ENCODE measurements at places on chromosomes 4 and X.

DNA sequence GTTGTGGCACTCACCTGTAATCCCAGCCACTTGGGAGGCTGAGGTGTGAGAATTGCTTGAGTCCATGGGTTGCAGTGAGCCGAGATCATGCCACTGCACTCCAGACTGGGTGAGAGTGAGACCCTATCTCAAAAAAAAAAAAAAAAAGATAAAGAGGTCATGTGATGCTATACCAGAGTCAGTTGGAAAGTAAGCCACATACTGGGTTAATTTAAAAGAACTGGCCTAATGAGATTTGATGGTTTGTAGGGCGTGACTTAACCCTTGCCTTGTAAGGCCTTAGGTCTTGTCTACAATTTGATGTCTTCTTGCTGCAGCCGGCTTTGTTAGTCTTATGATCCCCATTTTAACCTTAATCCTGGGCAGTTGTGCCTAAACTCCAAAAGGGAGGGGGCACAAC, 5.2 kb downstream of the MGST2 start:
- DNase-seq: no peak

DNA sequence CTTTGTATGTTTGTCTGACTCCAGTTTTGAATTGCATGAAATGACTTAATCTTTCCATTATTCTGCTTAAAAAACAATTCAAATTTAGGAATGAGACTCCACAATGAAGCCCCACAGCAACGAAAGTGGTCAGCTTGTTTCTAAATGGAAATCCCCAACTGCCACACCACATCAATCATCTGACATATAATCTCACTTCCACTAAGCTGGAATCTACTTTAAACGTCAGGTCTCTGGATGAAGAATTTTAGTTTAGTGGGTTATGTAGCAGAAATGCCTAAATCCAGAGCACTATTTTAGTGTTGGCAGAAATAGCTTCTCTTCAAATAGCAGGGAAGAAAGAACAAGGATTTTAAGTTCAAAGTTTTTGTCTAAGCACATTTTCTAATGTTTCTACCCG, 1.7 kb upstream of the BMP2K start:
- DNase-seq: no peak

GRCh38 chr4:76342191-76342590, 35.7 kb downstream of the STBD1 start:
- no peak for DNase-seq

DNA sequence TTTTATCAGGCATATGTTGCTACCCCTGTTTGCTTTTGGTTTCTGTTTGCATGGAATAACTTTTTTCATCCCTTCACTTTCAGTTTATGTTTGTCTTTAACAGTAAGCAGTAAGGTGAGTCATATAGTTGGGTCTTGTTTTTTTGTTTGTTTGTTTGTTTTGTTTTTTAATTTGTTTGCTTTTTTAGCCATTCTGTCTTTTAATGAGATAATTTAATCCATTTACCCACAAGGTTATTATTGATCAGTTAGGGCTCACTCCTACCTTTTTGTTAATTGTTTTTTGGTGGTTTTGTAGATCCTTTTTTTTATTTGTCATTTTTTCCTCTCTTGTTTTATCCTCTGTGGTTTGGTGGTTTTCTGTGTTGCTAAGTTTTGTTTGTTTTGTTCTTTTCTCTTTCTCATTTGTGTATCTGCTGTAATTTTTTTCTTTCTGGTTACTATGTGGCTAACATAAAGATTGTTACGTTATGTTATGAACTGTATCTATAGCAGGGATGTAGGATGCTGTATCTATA, 379.5 kb upstream of the MAD2L1 start:
- DNase-seq: no peak

- no peak for DNase-seq
These were observed 80.0 kb upstream of the DDX60 start for GRCh38 chr4:168398589-168398988.

- DNase-seq: no peak
These were observed 5.1 kb downstream of the UPRT start for GRCh38 chrX:75278991-75279390.

- no peak for DNase-seq
These were observed 412.0 kb upstream of the NR3C2 start for GRCh38 chr4:148854203-148854602.

GRCh38 chrX:13026877-13027652, 17.4 kb downstream of the FAM9C start:
- no peak for DNase-seq

DNA sequence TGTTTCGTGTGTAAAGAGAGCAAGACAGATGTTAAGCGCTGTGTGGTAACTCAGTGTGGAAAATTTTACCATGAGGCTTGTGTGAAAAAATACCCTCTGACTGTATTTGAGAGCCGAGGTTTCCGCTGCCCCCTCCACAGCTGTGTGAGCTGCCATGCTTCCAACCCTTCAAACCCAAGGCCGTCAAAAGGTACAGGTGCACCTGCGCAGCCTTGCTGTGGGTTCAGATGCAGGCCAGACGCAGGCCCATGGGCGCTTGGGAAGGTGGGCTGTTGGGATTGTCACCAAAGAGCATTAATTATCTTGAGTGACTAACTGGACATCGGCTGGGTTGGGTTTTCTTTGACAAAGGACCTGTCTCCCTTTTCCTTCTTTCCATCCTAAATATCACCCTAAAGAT, 55.4 kb downstream of the NELFA start:
- no peak for DNase-seq

GRCh38 chr4:156971676-156972378, at the start of gene PDGFC:
PDGFC (minus strand) TSS chr4:156971799; CDS start chr4:156970903, 896 bp downstream.
- no peak for DNase-seq

DNA sequence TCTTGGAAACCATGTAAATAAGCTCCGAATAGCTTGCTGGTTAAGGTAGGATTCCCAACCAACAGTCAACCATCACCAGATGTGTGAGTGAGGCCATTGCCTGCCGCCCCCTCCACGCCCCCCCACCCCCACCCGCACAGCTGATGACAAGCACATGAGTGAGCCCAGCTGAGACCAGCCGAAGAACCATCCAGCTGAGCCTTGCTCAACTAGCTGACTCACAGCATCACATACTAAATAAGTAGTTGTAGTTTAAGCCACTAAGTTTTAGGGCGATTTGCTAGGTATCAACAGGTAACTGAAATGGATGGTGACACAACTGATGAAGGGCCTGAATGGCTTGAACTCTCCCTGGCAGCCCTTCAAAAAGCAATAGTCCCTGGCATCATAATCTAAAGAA, 1.6 kb upstream of the CCDC149 start:
- no peak for DNase-seq

GRCh38 chr4:185343726-185344581, 51.8 kb downstream of the LRP2BP start:
- no peak for DNase-seq

GRCh38 chr4:71141125-71141524, 147.7 kb downstream of the DCK start:
- DNase-seq: no peak

GRCh38 chr4:109113521-109113920, 188.9 kb downstream of the COL25A1 start:
- DNase-seq: no peak

- no peak for DNase-seq
These were observed 54.2 kb downstream of the ENOX2 start for GRCh38 chrX:130848763-130849162.

- DNase-seq: no peak
These were observed 34.6 kb downstream of the CPLX1 start for GRCh38 chr4:791252-791897.

- no peak for DNase-seq
These were observed 11.7 kb upstream of the SHOX start for GRCh38 chrX:618761-619450.

DNA sequence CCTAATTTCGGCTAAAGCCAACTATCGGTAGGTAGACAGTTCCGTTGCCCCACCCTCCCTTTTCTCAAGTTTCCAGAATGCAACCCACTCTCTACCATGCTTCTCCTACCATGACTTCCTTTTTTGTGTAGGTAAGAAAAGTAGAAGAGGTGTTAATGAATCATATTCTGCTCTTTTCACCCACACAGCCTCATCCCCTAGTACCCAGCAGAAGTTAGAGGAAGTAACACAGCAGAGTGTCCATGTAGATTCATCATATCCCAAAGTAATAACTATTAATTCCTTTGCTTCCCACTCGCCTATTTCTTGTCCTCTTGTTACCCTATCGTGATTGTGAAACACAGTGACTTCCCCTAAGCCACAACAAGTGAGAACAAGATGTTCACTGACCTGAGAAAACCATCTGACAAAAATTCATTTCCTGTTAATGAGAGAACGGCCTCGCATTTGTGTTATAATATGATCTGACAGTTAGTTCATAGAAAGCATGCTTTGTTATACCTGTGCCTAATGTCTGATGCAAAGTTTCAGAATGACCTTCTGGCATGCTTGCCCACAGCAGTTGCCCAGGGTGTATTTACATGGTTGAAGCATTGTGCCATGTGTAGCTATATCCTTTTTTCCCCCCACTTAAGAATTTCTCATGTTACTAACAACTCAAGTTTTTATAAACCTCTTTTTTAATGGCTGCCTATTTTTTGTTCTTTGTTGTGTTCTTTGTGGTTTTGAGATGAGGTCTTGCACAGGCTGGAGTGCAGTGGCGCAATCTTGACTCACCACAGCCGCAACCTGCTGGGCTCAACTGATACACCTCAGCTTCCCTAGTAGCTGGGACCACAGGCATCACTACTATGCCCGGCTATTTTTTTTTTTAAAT, 185.6 kb downstream of the RAP1GDS1 start:
- DNase-seq: peak; percentile 47

DNA sequence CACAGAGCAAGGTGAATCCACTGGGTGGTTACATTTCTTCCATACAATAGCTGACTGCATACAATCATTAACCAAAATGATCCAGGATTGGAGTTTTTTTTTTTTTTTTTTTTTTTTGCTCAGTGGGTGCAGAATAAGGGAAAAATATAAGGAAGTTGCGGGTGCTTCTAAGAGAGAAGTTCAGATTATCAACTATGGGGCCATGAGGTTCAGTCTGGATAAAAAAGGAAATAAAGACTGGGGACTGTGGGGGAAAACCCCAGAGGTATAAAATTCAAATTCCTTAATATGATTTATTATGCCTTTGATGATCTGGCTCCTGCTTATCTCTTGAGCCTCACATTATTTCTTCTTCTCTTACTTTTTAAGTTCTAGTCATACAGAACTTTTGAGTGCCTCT, 5.9 kb upstream of the EIF1AX start:
- no peak for DNase-seq

DNA sequence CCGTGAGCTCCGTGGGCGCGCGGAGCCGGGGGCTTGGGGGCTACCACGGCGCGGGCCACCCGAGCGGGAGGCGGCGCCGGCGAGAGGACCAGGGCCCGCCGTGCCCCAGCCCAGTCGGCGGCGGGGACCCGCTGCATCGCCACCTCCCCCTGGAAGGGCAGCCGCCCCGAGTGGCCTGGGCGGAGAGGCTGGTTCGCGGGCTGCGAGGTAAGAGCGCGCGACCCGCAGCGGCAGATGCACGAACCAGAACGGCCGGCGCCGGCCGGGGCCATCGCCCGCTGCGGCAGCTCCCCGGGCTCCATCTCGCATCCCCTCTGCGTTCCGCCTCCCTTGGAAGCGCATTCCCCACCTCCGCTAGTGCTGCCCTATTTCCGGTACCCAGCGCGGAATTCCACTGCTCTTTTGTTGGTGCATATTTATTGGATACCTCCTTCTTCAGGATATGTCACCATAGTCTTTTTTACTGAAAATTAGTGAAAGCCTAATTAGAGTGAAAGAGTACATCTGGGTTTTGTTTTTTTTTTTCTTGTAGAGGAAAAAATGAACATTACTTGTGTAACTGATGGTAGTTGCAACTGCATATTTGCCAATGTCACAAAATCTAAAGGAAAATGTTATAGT, 797 bp downstream of the PKD2 start:
- DNase-seq: no peak
